ENCODE measurements at places on chromosomes 2 and 18.

GRCh38 chr2:75580156-75580555 lies 19.4 kb upstream of the EVA1A start:
- no peak for DNase-seq

DNA sequence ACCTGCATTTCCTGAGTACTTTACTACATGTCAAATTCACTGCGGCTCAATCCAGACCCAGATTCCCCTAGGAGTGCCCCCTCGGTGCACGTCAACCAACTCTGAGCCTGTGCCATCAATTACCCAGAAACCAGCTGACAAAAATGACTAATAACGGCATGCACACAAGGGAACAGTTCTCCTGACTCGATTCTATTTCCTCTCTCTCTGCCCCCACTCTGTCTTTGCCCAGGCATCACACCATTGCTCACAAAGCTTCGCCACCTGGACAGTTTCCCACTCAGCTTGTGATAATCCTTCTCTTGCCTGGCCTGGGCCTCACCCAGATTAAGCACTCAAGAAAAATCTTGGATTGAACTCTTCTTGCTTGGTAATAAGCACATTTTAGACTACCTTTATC lies 115.3 kb upstream of the NDUFV2 start:
- peak; percentile 55 for DNase-seq

GRCh38 chr2:122639176-122639575 lies 883.7 kb downstream of the TSN start:
- no peak for DNase-seq

DNA sequence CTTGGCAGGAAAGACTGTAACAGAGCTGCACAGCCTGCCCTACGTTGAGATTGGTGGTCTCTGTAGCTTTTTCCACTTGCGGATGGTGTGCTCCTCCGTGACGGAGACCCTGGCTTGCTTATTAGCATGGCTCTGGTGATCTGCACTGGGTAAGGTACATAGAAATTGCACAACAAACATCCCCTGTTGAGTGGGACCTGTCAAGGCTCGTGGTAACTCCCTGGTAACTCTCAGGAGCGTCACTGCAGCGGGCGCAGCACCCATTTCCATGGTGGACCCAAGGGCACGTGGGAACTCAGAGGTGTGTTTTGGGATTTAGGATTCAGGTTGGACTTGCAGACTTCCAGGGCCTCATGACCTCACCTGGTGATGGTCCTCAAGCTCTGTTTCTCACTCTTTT lies 1.1 kb downstream of the TRAF3IP1 start:
- no peak for DNase-seq

Data from fibroblast of skin of scalp (primary cell).